ENCODE measurements at places on chromosomes 13 and 19.

DNA sequence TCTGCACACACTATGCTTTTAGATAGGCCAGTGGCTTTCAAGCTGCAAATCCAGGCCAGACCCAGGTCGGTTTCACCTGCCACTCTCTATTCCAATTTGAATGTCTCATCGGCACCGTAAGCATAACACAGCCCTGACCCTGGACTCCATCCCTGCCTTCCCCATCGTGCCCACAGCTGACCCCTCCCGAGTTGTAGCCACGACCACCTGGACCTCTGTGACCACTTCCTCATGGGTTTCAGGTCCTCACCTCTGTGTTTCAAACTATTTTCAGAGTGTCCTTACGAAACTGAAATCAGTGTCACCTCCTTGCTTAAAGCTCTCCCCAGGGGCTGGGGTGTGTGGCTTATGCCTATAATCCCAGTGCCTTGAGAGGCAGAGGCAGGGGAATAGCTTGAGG, 9.0 kb upstream of the HSH2D start:
- no peak for DNase-seq

DNA sequence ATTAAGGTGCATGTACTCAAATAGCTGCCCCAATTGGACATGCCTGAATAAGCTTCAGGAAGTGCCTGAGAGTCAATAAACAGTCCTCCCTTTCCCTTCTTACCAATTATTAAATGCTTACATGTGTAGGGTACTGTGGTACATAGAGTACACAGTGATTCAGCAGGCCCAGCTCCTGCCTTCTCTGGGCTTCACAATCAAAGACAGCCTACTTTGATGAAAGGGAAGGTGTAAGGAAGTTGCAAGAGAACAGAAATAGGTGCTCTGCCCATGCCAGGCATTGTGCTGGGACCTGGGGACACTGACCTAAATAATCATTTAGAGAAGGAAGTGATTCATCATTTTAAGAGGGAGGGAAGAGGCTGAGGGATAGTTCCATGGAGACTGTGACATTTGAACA, 17.2 kb downstream of the FRY start:
- no peak for DNase-seq

DNA sequence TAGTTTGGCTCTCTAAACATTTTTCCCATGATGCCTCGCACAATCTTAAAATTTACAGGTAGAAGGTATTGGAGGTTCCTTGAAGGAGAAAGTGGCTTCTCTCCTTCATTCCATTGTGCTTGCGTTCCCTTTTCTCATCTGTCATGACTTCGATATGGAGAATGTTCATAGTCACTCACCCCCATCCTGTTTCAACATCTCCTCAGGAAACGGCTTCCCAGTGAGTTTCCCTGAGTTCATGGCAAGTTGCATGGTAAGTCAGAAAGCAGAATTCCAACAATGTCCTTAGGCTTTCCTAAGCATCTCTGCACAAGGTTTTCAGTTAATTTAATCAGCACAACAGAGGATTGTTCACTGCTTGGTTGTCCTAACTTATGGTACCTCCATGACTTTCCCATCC, 581.8 kb upstream of the SLITRK5 start:
- DNase-seq = no peak

- DNase-seq = no peak
Measured at GRCh38 chr13:102692491-102692826, 2.4 kb downstream of the METTL21C start.

DNA sequence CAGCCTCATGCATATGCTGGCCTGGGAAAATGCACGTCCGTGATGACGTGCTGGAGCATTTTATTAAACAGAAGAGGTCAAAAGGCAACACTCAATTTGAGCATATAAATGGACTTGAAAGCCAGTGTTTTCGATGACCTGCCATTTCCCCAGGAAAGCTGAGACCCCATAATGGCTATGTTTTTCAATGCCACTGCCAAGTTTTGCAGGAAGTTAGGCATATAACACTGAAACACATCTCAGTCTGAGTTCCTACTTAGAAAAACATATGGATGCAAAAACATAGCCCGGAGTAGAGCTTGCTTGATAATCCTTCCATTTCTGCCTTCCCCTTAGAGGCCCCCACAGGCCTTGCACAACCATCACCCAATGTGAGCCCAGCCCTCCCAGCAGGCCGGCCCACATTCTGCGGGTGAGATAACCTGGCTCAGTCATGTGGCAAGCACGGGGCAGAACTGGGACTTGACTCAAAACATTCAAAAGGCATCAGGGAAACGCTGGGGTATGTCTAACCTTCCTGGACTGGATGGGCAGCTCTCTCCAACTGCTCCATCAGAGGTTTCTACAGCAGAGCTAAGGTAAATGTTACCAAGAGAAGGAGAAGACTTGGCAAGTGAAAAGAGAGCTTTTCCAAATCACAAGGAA, 24.9 kb downstream of the EPS15L1 start:
- DNase-seq = no peak

- DNase-seq = no peak
Measured at GRCh38 chr19:54928299-54928698, 19.0 kb downstream of the NLRP7 start.

Data from H1 (cell line).